ENCODE measurements at places on chromosomes 2 and 18.

GRCh38 chr2:80706541-80706940 is 402.0 kb upstream of the LRRTM1 start:
- no peak for DNase-seq

- DNase-seq: no peak
Measured at GRCh38 chr2:238388794-238389193, 37.9 kb upstream of the ASB1 start.

DNA sequence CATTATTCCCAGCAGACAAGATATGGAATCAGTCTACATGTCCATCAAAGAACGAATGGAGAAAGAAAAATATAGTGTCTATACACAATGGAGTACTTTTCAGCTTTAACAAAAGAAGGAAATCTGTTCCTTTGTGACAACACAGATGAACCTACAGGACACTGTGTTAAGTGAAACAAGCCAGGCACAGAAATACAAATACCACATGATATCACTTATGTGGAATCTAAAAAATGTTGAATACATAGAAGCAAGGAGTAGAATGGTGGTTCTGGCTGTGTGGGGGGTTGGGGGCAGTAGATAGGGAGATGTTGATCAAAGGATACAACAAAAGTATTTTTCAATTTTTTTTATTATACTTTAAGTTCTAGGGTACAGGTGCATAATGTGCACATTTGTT is 347.7 kb upstream of the MAP2 start:
- no peak for DNase-seq

DNA sequence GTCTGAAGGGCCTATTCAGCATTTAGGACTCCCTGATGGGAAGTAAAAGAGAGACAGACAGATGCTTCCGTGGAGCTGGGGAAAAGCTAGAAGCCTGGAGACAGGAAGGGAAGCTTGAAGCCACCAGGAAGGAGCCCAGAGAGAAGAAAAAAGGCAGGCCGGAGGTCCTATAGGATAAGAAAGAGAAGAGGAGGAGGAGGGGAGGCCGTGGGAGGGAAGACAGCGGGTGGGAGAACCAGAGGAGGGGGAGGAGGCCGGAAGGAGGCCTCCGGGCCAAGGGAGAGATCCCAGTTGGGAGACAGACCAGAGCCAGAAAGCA is 107.1 kb upstream of the PKDCC start:
- DNase-seq: no peak

- DNase-seq: no peak
Measured at GRCh38 chr2:202101026-202101579, 28.0 kb downstream of the KIAA2012 start.

DNA sequence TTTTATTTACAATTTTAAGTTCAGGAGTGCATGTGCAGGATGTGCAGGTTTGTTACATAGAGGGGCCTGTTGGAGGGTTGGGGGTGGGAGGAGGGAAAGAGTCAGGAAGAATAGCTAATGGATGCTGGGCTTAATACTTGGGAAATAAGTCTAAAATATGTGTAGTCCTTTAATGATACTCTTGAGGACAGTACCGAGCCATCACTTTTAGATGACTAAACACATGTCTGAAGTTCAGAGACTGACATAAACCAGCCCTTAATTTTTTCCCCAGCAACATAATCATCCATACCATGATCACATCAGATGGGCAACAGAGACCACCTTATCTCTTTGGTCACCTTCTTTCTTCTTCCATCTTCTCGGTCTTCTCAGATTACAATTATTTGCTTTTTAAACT is 189.1 kb upstream of the COL3A1 start:
- no peak for DNase-seq

GRCh38 chr2:2097549-2097948 is 233.5 kb downstream of the MYT1L start:
- no peak for DNase-seq

GRCh38 chr18:9814431-9814830 is 71.3 kb upstream of the TXNDC2 start:
- no peak for DNase-seq

- no peak for DNase-seq
Measured at GRCh38 chr2:68907232-68907919, 36.2 kb upstream of the BMP10 start.

- no peak for DNase-seq
Measured at GRCh38 chr2:52036024-52036423, 1004.1 kb upstream of the NRXN1 start.

DNA sequence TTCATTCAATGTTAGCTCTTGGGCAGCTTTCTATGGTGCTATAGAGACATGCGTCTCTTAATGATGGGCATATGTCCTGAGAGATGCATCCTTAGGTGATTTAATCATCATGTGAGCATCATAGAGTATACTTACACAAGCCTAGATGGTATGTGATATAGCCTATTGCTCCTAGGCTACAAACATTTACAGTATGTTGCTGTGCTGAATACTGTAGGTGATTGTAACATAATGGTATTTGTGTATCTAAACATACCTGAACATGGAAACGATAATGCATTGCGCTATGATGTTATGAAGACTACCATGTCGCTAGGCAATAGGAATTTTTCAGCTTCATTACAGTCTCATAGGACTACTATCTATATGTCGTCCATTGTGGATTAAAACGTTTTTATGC is 89.4 kb downstream of the ARHGAP15 start:
- no peak for DNase-seq

DNA sequence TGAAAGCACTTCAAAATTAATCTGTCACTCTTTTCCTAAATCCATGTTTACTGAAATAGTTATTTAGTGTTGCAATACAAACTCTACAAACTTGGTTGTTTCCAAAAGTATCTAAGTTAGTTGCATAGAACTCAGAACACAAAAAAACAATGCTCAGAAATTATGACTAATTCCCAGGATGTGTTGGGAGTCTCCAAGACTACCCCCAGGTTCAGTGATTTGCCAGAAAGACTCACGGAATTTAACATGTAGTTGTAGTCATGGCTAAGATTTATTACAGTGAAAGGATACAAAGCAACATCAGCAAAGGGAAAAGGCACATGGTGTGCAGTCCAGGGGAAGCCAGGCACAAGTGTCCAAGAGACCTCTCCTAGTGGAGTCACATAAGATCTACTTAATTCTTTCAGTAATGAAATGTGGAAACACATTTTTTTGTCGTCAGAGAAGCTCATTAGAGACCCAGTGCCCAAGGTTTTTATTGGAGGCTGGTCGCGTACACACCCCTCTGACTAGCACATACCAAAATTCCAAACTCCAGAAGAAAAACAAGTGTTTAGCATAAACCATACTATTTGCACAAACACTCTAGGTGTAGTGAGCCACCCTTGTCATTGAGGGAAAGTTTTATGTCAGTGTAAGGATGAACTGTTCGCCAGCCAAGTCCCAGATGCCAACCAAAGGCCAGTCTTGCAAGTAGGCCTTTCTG is 43.3 kb upstream of the CYP20A1 start:
- no peak for DNase-seq

- DNase-seq: no peak
Measured at GRCh38 chr18:63994783-63995399, 25.0 kb downstream of the SERPINB8 start.

GRCh38 chr2:213259266-213259665 is 25.0 kb upstream of the SPAG16 start:
- no peak for DNase-seq

GRCh38 chr2:38554973-38555595 is 47.6 kb downstream of the HNRNPLL start:
- DNase-seq: no peak

Data from activated CD8-positive, alpha-beta memory T cell treated with anti-CD3 and anti-CD28 coated beads for 1 hour (primary cell).